ENCODE measurements at places on chromosomes 12 and 14. TPM values are rescaled to one million over a fixed set of nuclear protein-coding genes. Genes with fewer than 3 reads are reported as not detected.

GRCh38 chr12:77064896-77065360 is 441 bp downstream of the E2F7 start:
- no peak for DNase-seq

GRCh38 chr12:64603183-64603841 is 7.0 kb upstream of the RASSF3 start:
- DNase-seq = no peak

DNA sequence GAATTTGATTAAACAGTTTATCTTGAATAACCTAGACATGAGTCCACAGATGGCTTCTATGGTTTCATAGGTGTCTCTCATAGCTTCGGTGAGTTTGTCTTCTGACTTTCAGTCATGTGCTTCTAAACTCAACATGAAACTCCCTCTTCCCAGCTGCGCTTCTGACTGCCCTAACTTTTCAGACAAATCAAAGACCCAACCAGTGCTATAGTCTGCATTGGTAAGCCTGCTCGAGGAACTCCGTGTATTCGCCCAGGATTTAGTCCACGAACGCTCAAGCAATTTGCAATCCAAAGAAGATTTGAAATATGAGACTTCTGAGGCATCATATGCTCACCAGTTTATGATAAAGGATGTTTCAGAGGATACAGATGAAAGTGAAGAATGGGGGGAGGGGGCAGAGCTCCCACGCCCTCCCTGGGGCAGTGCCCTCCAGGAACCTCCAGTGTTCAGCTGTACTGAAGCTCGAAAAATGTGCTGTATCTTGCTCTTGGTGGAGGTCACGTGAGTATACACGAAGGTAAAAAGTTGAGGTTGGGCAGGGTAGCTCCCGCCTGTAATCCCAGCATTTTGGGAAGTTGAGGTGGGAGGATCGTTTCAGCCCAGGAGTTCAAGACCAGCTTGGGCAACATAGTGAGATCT is 5.2 kb upstream of the RILPL2 start:
- DNase-seq = no peak

GRCh38 chr12:58678753-58679152 is 241.6 kb downstream of the LRIG3 start:
- no peak for DNase-seq

GRCh38 chr14:93431036-93431670 is 414 bp downstream of the UNC79 start:
- peak; percentile 17 for DNase-seq

GRCh38 chr12:46266382-46266791 is 2.5 kb downstream of the SLC38A1 start:
- no peak for DNase-seq

DNA sequence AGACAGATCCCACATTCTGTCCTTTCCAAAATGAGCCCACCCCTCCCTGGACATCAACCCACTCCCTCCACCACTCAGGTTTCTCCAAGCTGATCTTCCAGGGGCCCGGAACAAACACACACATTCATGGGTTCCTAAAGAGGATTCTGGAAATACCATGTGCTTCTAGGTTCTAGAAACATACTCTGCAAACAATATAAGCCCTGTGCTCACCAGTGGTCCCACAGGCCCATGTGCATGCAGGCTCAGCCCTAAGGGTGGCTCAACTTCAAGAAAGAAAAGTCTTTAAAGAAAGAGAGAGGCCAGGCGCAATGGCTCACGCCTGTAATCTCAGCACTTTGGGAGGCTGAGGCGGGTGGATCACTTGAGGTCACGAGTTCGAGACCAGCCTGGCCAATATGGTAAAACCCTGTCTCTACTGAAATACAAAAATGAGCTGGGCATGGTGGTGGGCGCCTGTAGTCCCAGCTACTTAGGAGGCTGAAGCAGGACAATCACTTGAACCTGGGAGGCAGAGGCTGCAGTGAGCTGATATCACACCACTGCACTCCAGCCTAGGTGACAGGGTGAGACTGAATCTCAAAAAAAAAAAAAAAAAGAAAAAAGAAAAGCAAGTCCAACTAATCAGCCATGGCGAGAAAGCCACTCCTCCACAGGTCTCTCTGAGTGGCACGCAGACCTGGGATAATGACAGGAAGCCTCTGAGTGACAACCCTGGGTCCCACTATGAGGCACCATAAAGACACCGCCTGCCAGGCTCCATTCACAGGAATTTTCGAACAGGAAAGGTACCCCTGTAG is 59.5 kb upstream of the PNMA1 start:
- DNase-seq = no peak

DNA sequence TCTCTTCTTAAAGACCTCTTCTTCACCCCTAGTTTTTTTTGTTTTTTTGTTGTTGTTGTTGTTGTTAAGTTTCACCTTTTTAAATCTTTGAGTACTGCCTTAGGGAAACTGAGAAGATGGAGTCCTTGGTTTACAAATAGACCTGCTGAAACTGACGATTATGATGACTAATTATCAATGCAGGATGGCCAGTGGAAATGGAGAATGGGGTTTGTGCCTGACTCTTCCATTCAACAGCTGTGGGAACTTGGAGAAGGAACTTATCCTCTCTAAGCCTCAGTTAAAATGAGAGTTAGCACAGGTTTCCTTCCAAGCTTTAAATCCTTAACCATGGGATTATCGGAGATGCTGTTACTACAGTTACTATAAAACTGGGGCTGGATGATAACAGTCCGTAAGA is 66.7 kb upstream of the PNMA1 start:
- no peak for DNase-seq

GRCh38 chr14:101824339-101824727 is 62.8 kb downstream of the PPP2R5C start:
- DNase-seq = no peak

- DNase-seq = no peak
These were observed 204.8 kb downstream of the ITPR2 start for GRCh38 chr12:26628234-26628633.

ATP5F1B gene
- total RNA-seq = 1,044 TPM

SLC6A13 gene
- 0.47 TPM for total RNA-seq

TMEM19 gene
- 18.8 TPM for total RNA-seq

PRR4 gene
- total RNA-seq = 3.9 TPM

FLVCR2 gene
- 5.3 TPM for total RNA-seq

LRRK2 gene
- 8.4 TPM for total RNA-seq

AREL1 gene
- 24.6 TPM for total RNA-seq

BCL11B gene
- total RNA-seq = 0.15 TPM

All from psoas muscle (tissue), 8 donors.